Stimulated activated CD4-positive, alpha-beta T cell treated with anti-CD3 and anti-CD28 coated beads, Interleukin-4, amount 100 ng/mL, for 1 hour (primary cell): ENCODE measurements at places on chromosomes 6 and 20.

- DNase-seq, result peak; percentile 60
Measured at GRCh38 chr20:51480507-51481270, 61.8 kb downstream of the NFATC2 start.

- DNase-seq, result no peak
Measured at GRCh38 chr6:83368577-83368976, 62.3 kb downstream of the ME1 start.

DNA sequence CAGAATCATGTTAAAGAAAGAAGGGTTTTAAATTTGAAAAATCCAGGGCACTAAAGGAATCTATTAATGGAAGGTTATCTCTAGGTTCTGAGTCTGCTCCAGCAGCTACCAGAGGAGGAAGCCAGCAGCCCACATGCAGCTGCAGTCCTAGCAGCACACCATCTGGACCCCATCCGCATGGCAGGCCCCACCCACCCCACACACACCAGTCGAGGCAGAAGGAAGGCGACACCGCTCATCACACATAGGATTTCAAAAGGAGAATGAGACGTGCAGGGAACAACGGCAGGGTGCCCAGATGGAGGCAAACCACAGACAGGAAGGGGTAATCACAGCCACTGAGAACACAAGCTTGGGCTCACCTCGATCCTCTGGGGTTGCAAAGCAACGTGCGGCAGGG is 78.9 kb downstream of the GINS1 start:
- DNase-seq, result no peak

DNA sequence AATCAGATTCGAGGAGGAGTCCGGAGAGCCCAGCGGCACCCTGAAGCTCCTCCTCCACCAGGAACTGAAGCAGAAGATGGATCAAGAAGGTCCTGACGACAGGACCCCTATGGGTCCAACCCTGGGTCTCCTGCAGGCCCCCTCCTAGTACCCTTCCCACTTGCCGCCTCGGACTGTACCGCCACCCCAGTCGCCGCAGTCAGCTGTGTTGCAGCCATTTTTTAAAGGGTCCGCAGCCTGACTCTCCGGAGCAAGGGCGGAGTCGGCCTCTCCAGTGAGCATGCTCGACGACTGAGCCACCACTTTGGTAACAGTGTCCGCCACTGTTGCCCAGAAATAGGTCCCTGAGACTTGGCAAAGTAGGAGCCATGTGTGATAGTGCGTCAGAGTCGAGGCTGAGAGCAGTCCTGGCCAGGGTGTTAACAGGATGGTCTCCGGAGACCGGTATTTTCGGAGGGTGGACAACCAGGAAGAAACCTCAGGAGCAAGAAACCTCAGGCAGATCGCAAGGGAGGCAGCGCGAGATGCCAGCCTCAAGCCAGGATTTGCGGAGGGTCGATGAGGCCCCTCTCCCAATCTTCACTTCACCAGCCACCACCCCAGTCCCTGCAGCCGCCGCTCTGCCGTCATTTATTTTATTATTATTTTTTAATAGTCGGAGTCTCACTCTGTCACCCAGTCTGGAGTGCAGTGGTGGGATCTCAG is 294.6 kb upstream of the ZNF337 start:
- DNase-seq, result no peak

GRCh38 chr6:129874837-129875236 is 13.7 kb upstream of the TMEM244 start:
- no peak for DNase-seq

DNA sequence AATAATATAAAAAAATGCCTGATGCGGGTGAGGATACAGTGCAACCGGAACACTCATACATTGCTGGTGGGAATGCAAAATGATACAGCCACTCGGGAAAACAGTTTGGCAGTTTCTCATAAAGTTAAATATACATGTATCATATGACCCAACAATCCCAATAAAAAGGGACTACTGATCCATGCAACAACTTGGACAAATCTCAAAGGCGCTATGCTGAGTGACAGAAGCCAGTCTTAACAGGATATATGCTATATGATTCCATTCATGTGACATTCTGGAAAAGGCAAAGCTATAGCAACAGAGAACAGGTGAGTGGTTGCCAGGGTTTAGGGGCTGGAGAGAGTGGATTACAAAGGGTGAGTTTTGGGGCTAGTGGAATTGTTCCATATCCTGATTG is 170.2 kb upstream of the MLN start:
- DNase-seq, result no peak

GRCh38 chr20:61679473-61679872 is 386.2 kb downstream of the TAF4 start:
- no peak for DNase-seq

- no peak for DNase-seq
Measured at GRCh38 chr6:158249340-158249836, 62.9 kb upstream of the TULP4 start.

- no peak for DNase-seq
Measured at GRCh38 chr6:158752613-158753012, 66.6 kb downstream of the EZR start.

- DNase-seq, result no peak
Measured at GRCh38 chr6:5745081-5745480, 261.6 kb downstream of the NRN1 start.

DNA sequence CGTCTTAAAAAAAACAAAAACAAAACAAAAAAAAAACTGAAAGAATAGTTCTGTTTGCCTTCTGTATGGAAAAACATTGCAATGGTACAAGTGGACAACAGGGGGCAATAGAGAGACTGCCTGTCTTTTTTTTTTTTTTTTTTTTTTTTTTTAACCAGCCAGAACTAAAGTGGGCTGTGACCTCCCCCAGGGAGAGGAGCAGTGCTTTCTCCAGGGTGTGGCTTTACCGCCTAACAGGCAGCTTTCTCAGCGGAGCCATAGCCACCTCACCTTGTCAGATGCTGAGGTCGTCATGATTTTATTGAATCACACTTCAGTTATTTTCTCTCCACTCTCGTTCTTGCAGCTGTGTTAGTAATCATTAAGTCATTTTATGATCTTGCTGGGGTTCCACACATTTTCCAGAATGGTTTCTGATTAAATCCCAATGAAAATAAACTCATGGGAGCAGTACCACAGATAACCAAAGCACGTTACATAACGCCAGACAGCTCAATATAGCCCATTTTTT is 78.4 kb downstream of the GMPR start:
- no peak for DNase-seq

DNA sequence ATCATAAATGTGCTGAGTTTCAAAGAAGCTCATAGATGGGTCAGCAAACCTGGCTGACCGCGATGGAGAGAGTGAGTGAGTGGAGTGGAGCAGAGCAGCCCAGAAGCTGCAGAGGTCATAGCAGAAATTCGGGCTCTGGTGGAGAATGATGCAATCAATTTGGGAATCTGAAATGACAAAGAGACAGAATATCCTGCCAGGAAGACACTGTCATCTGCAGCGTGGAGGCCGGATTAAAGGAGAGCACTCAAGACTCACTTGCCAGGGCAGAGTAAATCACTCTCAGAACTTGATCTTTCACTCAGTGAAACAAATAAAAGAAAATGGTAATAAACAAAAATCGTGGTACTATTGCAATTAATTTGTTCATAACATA is 109.6 kb upstream of the RREB1 start:
- DNase-seq, result no peak

DNA sequence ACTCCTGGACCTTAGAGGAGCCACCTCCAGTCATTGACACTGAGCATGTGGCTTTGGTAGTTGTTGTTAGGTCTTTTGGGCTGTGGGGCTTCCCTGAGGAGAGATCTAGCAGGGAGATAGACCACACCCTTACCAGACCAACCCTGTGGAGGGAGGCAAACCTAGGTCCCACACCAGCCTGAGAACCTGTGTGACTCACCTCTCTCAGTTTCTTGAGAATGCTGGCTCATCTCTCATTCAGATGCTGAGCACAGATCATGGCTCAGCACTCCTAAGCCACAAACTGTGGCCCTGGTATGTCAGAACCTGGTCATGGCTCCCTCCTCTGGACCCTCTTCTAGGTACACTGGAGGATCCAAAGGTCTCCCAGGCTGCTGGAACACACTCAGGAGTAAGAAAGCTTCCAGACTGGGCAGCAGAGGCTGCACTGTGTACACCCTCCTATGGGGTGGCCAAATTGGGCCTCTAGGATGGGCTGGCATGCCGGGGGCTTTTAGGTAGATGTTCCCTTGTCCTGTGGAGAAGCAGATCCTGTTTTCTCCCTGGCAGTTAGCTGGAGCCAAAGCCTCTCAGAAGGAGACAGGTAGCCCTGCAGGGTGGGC is 1294.5 kb downstream of the KHDRBS2 start:
- DNase-seq, result no peak

DNA sequence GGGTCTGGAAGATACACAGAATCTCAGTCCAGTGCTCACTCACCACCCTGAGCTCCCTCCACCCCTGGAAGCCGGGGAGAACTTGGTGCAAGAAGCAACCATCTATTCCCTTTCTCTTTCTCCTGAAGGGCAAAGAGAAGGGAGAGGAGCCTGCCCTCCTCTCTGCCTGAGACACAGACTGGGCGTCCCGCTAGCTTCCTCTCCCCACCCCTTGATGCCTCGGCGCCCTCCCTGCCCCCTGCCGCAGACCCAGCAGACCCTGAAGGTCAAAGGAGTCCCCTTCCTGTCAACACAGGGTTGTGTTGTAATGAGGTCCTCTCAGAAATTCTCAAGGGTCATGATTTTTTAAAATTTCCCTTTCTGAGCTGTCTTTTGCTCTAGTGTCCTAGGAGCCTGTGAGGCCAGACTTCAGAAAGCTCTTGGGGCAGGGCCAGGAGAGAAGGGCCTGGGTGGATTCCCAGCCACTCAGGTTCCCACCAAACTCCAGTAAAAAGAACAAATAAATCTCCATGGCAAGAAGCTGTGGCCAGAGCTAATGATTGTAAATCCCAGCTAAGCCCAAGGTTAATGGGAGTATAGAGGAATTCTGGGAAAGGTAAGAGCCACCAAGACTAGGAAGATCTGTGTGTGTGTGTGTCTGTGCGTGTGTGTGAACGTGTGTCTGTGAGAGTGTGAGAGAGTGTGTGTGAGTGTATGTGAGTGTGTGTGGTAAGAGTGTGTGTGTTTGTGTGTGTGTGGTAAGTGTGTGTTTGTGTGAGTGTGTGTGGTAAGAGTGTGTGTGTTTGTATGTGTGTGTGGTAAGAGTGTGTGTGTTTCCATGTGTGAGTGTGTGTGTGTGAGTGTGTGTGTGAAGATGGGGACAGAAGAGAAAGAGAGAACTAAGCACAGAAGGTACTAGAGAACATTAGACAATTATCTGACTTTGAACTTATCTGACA is 1.1 kb upstream of the JPH2 start:
- DNase-seq, result no peak

DNA sequence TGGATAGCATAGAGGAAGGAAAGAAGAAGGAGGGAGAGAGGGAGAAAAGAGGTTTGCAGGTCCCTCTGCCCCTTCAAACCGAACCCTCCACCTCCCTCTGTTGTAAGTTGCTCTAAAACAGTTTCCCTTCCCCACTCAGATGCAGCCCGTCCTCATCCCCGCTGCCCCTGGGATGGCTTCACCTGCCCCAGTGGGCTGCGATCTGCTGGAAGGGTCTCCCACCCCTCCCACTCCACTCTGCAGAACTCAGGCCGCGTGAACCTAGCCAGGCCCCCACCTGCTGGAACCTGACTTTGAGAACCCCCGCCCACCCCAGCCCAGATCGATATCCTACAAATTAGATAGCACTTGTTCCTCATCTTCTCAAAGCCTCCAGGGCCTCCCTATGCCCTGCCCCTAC is 190.8 kb downstream of the DLL1 start:
- no peak for DNase-seq

DNA sequence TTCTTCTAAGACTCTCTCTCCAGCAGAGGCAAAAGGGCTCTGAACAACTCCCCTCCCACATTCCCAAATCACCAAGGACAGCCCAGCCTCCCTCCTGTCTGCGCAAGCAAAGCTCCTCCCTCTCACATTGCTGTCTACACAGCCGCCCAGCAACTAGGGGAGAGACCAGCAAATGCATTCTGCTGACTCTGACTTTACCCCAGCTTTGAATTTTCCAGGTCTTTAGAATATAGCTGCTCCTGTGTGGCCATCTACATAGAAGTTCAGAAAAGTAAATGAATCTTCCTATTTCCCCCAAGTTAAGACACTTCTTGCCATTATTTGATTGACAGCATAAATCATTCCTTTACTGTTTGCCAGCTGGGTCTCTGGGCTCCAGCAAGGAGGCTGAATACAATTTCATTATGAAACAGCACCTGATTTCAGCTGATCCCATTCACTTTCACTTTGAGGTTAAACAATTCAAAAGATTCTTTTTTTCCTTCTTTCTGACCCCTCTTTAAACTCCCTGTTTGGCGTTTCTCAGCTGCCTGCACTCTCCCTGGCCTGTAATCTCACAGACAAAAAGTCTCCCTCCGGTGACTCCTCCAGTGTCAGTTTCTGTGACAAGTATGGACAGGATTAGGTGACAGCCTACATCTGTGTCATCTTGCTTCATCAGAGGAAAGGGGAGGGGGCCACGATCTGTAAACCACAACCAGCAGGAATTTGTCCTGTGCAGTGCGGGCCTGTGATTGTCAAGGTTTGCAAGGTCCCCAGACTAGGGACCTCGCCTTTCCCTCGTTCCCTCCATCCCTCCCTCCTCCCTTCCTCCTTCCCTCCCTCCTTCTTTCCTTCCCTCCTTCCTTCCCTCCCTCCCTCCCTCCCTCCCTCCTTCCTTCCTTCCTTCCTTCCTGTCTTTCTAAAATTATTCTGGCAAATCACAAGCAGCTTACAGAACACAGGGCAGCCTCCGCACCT is 205.6 kb upstream of the RIN2 start:
- no peak for DNase-seq

- peak; percentile 15 for DNase-seq
Measured at GRCh38 chr6:110682460-110682853, 132.8 kb downstream of the CDK19 start.

- DNase-seq, result peak; percentile 80
Measured at GRCh38 chr6:90294989-90295853, 1.4 kb downstream of the BACH2 start.

DNA sequence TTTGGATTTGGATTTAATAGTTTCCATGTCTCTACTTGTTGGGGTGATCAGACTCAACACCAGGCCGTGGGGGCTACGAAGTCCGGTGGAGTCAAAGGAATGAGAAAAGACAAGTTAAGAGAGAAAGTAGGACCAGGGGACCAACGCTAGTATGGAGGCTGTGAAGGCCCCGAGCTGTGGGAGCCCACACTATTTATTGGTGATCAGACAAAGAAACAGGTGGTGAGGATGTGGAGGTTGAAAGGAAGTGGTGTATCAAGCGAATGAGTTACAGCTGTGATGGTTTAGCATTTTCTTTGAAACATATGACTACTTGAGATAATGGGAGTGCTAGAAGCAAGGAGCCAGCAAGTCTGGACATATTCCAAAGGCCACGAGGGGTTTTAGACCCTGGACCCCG is 62.4 kb downstream of the AKAP7 start:
- no peak for DNase-seq
